ENCODE measurements at places on chromosomes 6 and 20.

- DNase-seq: no peak
Measured at GRCh38 chr20:50318710-50319109, 128.1 kb downstream of the CEBPB start.

GRCh38 chr6:89840538-89840937, 10.9 kb downstream of the CASP8AP2 start:
- no peak for DNase-seq

DNA sequence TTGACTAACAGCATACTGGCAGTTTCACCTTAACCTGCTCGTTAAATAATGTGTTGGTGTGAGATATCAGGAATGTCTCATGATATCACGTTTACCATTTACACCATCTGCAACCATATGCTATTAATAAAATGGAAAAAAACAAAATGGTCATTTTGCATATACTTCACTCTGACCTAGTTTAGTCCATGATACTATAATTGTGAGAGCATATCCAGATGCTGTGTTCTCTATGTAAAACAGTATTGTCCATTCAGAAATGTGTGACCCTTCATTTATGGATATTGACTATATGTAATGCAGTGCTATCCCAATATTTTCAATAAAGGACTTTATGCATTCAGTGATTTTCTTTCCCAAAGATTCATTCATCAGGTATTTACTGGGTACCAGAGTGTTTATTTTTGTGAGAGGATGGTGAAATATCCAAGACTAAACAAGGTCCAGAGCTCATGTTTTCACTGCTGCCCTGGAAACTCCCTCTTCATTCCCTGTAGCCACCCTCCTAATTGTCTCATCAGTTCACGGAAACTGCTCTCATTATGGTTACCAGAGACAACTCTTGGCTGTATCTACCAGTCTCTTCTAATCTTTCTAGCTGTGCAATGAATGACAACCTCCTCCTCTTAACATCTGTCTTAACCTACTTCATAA, 25.7 kb upstream of the HINT3 start:
- no peak for DNase-seq

- DNase-seq: no peak
Measured at GRCh38 chr6:24225838-24226237, 99.8 kb downstream of the NRSN1 start.

- no peak for DNase-seq
Measured at GRCh38 chr6:69988458-69989126, 122.2 kb downstream of the COL19A1 start.

DNA sequence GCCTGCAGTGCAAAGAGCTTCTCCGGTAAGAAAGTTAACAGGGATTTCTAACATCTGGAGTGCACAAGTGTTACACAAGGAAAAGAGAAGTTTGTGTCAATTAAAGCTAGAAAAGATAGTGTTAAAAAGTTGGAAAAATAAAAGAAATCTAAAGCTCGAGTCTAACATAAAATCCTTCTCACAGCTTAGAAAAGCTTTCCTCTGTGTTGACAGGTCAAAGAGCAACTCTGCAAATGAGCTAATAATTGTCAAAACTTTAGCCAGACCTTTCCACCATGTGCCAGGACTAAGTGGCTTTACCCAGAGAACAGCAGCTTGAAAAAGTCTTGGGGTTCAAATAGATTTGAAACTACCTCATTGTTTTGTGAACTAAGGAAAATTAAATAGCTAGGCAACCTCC, 14.8 kb downstream of the PTPRK start:
- DNase-seq: no peak

DNA sequence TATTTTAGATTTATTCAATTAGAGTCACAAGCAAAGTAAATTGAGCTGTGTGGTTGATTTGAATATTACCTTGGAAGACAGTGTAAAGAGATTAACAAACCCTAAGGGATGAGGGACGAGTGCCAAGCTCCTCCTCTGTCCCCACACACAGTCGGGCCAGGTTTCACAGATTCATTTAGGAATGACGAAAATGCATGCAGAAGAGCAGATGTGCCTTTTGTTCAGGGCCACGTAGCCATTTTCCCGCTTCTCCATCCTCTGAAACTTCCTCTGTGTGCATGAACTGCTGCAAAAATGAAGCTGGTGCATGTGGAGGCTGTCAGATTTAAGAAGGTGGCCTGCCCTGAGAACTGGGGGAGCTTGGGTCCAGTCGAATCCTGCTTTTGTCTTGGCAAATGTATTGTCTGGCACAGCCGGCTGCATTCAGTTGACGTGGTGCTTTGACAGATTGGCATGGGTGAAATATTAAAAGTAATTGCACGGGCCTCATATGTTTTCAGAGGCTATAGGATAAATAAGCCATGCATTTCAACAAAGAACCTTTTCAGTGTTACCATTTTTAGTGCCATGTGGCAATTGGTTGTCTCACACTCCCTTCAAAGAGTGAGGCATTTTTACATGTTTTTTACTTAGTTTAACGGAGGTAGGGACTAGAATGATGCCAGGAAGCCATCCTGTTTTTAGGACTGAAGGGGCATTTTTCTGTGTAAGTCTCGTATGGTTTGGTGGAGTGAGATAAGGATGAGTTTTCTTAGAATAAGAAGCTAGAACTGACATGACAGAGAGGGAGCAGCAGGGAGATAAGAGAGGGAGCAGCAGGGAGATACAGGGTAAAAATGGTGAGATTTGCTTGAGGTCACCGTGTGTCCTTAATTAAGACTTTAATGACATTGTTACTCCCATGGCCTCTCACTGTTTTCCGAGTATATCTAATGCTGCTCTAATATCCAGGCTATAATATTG, 361.1 kb downstream of the NRN1 start:
- DNase-seq: no peak

GRCh38 chr6:157014871-157015270, 237.7 kb downstream of the ARID1B start:
- no peak for DNase-seq

- no peak for DNase-seq
Measured at GRCh38 chr6:19692506-19693298, 144.5 kb upstream of the ID4 start.

- DNase-seq: no peak
Measured at GRCh38 chr20:15396900-15397299, 1059.5 kb upstream of the FLRT3 start.

- DNase-seq: no peak
Measured at GRCh38 chr6:39093149-39093708, 21.8 kb downstream of the SAYSD1 start.

GRCh38 chr6:83061190-83061589, 4.5 kb downstream of the UBE3D start:
- no peak for DNase-seq

- no peak for DNase-seq
Measured at GRCh38 chr20:48791014-48791413, 36.8 kb downstream of the PREX1 start.

GRCh38 chr20:10659651-10660601, 13.9 kb downstream of the JAG1 start:
- no peak for DNase-seq

DNA sequence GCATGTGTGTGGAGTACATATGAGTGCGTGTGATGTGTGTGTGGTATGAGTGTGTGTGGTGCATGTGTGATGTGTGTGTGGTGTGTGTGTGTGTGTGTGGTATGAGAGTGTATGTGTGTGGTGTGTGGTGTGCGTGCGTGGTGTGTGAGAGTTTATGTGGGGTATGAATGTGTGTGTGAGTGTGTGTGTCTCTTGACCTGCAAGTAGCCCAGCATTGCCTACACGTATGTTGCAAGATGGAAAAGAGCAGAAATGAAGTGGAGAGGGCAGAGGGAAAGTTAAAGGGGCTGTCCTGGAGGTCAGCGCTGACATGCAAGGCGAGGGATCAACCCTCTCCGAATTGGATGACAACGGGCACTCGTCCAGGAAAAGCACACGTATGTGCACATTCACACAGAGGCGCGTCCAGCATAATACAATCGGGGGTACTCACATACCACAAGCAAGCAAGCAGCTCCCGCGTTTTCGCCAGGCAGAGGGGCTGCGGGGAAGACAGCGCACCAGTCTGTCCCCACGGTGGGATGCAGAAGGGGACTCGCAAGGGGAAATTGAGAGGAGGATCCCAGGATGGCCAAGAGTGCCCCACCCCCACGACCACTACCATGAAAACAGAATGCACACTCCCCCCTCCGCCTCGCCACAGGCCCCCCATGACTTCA, 174.5 kb upstream of the AFDN start:
- DNase-seq: no peak

GRCh38 chr6:167073679-167074274, 49.1 kb upstream of the CCR6 start:
- DNase-seq: no peak

DNA sequence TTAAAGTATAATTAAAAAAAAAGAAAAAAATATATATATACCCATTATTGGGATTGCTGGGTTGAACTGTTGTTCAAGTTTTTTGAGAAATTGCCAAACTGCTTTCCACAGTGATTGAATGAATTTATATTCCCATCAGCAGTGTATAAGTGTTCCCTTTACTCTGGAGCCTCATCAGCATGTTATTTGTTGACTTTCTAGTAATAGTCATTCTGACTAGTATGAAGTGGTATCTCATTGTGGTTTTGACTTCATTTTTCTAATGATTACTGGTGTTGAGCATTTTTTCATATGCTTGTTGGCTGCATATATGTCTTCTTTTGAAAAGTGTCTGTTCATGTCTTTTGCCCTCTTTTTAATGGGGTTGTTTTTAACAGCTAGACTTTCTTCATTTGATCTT, 1260.8 kb upstream of the GJE1 start:
- no peak for DNase-seq

DNA sequence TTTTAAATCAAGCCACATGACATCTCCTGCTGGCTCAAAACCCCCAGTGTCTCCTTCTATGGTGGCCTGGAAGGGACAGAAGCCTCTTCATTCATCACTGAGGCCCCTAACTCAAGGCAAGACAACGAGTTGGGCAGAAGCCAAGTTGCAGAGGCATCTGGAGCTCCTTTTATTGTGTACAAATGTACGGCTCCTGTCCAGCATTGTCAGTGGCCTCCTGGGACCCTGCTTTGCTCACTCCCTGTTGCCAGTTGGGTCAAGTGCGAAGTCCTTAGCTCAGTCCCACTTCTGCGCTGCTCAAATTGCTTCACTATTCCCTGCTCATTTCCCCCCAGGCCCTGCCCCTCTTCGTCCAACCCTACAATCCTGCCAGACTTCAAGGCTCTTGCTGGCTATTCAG, 181.2 kb upstream of the PMEPA1 start:
- DNase-seq: no peak

GRCh38 chr20:17629025-17629424, 53.0 kb downstream of the RRBP1 start:
- no peak for DNase-seq

DNA sequence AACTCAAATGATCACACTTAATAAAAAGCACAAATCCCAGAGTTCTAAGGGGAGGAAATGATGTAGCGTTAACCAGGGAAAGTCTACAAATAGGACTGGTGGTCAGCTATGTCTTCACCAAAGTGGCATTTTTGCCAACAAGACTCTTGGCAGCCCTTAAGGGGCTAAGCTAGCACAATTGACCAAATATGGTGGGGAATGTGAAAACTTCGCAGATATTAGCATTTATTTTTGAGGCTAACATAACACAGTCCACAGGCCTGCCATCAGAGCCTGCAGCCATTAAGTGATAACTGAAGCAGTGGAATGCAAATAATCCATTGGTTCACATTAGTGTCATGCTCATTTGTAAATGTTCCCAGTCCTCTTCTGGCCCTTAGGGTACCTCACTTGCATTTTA, 274.6 kb downstream of the FOXC1 start:
- no peak for DNase-seq

GRCh38 chr6:19719691-19720128, 117.5 kb upstream of the ID4 start:
- peak; percentile 49 for DNase-seq

DNA sequence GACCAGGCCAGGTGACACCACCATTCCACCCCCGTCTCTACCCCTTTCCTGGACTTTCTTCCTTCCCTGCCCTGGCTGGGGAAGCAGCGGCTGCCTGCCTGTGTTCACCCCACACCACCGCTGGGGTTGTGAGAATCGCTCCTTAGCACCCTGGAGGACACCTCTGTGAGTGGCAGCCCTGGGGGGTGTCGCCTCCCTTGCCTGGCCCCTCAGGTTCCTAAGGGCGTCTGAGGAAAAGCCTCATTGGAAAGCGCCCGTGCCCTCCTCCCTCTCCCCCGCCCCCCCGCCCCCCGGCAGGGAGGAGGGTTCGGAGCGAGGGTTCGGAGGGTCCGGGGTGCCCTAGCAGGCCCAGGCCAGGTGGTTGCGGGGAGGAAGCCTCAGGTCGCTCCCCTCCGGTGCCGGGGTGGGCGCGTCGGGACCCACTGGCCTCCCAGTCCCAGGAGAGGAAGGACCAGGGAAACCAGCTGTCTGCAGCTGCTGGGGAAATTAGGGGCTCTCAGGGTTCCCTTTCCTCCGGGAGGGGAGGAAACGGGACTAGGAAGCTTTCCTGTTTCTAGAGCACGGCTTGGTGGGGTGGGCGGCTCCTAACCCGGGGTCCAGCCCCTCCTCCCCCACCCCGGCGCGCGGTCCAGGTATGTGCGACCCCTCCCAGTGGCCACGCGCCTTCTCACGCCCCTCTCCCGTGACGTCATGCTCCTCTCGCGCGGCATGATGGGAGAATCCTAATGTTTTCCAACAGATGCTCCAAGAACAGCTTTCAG, at the start of gene PHACTR3:
Gene PHACTR3, plus strand, starts transcription at position 760 of the 761 bp plus-strand sequence. CDS start 475 bp downstream, outside the sequence.
- peak; percentile 36 for DNase-seq

- no peak for DNase-seq
Measured at GRCh38 chr6:21823371-21823770, 229.8 kb downstream of the SOX4 start.

GRCh38 chr6:104414723-104415122, 445.0 kb downstream of the HACE1 start:
- no peak for DNase-seq

- no peak for DNase-seq
Measured at GRCh38 chr6:118581489-118581959, 33.4 kb downstream of the PLN start.

GRCh38 chr20:59028812-59029211, 3.3 kb downstream of the ATP5F1E start:
- DNase-seq: no peak

- DNase-seq: no peak
Measured at GRCh38 chr6:77440206-77440976, 22.9 kb downstream of the HTR1B start.

- no peak for DNase-seq
Measured at GRCh38 chr6:140017470-140017869, 643.0 kb upstream of the CITED2 start.

DNA sequence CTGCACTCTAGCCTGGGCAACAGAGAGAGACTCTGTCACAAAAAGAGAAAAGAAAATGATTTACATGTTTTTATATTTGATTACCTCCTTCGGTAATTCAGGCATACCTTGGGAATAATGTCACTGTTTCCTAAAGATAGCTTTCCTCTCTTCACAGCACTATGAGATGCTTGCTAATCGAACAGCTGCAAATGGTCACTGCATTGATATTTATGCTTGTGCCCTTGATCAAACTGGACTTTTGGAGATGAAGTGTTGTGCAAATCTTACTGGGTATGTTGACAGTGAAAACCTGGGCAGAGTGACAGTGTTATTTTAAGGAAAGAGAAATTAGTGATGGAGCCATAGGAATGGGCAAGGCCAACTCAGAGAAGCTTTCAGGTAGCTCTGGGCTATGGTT, 19.6 kb downstream of the SEC23B start:
- DNase-seq: no peak

DNA sequence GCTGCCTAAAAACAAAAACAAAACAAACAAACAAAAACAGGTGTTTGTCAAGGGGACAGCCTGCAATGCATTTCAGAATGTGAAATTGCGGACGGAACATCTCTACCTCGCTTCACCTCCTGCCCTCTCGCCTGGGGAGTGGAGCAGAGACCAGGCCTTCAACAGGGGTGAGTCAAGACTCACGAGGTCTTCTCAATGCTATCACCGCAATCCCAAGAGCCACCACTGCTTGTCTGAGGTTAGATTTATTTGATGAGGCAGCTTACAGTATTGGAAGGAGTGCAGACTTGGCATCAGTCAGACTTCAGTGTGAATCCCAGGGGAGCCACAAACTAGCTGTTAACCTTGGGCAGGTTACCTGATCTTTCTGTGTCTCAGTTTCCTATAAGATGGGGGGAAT, 7.7 kb downstream of the GABRR1 start:
- DNase-seq: no peak
